Naive thymus-derived CD8-positive, alpha-beta T cell (primary cell): ENCODE measurements at places on chromosomes 6 and 20.

DNA sequence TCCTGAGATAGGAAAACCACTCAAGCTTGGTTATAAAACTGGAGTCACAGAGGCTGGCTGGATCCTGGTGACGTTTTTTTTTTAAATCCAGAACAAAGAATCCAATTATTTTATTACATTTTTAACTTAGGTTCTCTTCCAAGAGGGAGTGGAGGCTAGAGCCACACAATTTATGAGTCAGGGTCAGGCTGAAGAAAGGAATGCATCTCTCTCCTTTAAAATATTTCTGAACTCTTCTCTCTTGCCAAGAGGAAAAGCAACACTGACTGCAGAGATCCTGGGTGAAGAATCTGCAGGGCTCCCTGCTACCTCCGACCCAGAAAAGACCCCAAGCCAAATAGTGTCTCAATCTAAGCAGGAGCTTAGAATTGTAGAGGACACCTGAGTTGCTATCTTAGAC is 88.5 kb upstream of the SSTR4 start:
- no peak for DNase-seq

DNA sequence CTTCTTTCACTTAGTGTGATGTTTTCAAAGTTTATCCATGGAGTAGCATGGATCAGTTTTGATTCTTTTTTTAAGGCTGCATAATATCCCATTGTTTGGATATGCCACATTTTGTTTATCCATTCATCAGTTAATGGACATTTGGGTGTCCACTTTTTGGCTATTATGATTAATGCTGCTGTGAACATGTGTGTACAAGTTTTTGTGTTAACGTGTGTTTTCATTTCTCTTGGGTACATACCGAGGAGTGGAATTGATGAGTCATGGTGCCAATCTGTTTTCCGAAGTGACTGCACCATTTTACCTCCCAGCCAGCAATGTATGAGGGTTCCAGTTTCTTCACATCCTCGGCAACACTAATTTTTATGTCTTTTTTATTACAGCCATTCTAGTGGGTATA is 78.4 kb upstream of the CCDC28A start:
- DNase-seq, result no peak

- DNase-seq, result peak; percentile 87
Observed at GRCh38 chr6:28161410-28162079, 19.9 kb downstream of the ZKSCAN8 start.

- DNase-seq, result no peak
Observed at GRCh38 chr6:166662690-166663089, 35.6 kb upstream of the RPS6KA2 start.

DNA sequence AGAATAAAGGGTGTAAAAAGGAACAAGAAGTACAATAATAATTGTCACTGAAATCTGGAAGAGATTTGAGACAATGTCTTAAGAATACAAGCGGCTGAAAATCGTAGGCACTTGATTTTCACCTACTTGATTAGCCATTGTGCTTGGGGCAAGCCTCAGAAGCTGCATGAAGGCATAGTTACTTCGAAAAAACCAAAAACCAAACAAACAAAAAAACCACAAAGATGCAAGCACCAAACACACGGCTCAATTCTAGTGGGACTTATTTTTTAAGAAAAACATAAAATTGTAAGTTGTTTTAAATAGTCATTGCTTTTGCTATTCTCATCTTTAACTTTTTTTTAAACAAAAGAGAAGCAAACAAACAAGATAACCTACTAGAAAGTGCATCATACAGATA is 235.6 kb downstream of the OGFRL1 start:
- no peak for DNase-seq

DNA sequence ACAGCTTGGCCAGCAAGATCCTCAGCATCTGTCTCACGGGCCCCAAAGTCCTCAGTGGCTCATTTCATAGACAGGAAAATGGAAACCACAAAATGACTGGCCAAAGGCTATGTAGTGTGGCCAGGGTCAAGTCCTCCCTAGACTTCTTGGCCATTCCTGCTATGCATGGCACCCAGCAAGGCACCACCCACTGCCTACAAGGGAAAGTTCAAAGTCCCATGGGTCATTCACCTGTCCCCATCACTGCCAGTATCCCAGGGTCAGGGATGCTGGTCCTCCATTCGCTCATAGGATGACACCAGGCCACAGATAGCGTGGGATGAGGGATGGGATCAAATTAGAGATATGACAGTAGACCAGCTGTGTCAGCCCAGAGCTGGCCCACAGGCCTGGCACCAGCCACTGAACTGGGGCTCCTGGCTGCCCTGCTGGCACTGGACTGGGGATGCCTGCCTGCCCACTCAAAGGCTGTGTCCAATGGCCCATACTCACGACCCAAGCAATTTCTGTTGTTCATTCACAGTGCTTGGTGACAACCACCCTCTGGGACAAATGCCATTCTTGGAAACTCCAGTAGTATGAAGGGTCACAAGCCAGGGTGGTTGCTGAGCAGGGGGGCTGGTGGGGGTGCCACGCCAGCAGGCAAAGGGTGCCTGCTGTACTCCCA is 11.6 kb downstream of the ADISSP start:
- DNase-seq, result no peak

GRCh38 chr6:128754658-128755256 is 128.2 kb upstream of the LAMA2 start:
- DNase-seq, result no peak

DNA sequence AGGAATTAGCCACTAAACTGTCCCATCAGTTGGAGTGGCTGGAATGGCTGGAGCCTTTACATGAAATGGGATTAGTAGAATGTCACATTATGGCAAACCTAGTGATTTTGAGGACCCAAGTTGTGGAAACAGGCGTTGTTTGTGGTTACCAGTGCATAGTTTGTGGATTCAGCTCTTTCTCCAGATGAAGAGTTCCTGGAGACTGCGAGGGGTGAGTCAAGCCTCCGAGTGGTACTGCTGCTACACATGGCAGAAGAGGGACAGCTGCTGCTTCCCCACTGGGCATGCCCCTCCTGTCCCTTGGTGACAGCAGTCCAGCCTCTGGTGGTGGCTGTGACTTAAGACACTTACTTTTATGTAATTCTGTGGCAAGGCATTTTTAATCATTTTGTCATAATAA is 94.2 kb upstream of the SCP2D1 start:
- no peak for DNase-seq

DNA sequence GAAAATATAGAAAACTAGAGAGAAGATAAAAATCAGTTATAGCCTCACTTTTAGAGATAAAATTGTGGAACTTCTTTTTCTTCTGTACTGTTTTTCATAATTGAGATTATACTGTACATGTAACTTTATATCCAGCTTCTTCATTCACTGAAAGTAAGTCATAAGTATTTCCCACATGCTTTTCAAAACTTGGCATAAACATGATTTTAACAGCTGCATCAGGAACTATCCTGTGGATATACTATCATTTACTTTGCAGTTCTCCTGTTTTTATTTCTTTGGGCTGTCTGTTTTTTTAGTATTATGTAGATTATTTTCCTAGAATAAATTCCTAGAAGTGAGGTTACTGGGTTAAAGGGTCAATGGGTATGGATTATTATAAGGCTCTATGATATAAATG is 14.8 kb downstream of the DSTN start:
- DNase-seq, result no peak

DNA sequence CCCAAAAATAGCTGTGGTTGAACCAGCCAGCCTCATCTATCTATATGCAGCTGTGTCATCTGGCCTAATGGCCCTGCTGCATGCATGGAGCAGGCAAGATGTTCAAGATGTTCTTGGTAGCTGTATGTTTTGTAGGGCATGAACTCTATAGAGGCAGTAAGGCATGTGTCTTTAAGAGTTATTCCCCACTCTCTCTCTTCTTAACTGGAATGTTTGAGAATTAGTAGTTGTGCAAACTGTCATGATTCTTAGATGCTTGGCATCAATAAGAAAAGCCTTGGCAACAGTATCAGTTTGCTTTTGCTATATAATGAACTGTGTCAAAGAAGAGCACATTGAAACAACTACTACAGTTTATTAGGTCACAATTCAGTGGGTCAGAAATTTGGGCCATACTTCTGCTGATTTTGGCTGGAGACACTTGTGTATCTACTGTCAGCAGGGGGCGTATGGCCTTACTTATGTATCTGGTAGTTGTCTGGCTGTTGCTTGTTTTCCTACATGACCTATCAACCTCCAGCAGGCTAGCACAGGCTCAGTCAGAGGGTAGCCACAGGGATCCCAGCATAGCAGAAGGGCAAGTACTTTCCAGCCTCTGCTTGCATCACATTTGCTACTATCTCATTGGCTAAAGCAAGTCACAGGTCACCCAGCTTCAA is 56.1 kb upstream of the LAMP5 start:
- DNase-seq, result no peak

- no peak for DNase-seq
Observed at GRCh38 chr6:24378473-24379097, 20.7 kb upstream of the DCDC2 start.

- no peak for DNase-seq
Observed at GRCh38 chr6:33729059-33729458, 17.6 kb upstream of the UQCC2 start.
